ENCODE measurements at places on chromosomes 1 and 21.

- DNase-seq, result no peak
Measured at GRCh38 chr1:168918860-168919741, 187.4 kb upstream of the ATP1B1 start.

DNA sequence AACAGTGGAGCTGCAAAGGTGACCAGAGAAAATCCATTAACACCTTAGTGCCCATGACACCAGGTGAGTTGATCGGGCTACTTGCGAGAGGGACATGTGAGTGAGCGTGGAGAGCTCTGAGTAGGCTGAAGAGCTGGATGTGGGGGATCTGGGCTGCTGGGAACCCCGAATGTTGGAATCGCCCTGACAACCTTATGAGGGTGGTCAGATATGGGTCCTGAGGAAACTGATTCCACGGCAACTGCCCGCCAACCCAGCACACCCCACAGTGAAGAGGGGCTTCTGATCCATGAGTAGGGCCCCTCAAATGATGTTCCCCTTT is 705 bp upstream of the QSOX1 start:
- DNase-seq, result no peak

- DNase-seq, result no peak
Measured at GRCh38 chr1:217494767-217495166, 136.1 kb downstream of the GPATCH2 start.

DNA sequence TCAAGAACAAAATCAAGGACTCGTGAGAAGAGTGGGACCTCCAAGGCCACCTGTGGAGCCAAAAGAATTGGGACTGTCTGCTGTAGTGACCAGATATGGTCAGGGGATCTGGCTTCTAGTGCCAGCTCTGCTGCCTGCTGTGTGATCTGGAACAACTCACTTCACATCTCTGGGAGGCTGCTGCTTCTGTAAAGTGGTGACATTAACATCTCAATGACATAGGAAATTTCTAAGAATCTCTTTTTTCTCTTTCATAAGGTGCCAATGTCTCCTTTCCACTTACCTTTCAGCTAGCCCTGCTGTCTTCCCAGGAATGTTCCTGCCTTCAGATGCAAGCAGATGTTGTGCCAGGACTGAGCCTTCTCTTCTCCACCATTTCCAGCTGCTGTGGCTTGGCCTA is 5.0 kb upstream of the SRSF4 start:
- no peak for DNase-seq

- DNase-seq, result peak; percentile 70
Measured at GRCh38 chr1:108559215-108560186, at the start of gene EEIG2. Gene EEIG2, plus strand, starts transcription at chr1:108560100. Its CDS starts 329 bp downstream, at chr1:108560429.

GRCh38 chr1:232979558-232979957 is 29.1 kb downstream of the NTPCR start:
- no peak for DNase-seq

GRCh38 chr1:32948390-32948722 is 16.3 kb downstream of the RNF19B start:
- no peak for DNase-seq

GRCh38 chr1:21781815-21782348 is 1.1 kb downstream of the USP48 start:
- DNase-seq, result no peak

GRCh38 chr1:209780268-209780667 is 4.1 kb downstream of the C1orf74 start:
- no peak for DNase-seq

GRCh38 chr1:19495000-19495656 is 9.8 kb upstream of the CAPZB start:
- no peak for DNase-seq

DNA sequence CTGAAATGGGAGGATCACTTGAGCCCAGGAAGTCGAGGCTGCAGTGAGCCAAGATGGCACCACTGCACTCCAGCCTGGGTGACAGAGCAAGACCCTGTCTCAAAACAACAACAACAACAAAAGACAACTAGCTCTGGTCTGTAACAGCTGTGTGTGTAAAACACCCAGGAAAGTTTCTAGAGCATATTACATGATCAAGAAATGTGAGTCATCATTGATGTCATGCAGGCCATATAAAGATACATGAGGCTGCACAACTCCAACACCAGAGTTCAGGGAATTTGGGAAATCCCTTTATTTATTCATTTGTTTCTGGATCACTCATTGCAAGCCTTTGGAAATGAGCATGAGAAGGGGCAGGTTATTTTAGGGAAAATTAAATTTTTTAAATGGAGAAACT is 50.3 kb upstream of the CTPS1 start:
- no peak for DNase-seq

DNA sequence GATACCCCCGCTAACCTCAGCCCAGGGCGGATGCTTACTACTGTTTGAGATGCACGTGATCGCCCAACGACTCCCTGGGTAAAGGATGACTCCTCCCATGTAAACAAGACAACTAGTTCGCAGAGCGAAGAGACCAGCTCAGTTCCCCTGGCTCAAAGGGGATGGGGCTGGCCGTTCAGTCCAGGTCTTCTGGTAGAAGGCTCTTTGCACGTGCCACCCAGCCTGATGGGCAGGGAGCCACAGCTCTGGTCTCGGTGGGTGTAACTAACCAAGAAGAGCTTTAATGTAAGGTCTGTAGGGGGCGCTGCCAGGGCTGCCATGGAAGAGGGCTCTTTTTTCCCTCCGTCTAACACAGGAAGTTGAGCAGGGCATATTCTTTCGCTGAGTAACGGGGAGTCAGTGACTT is 49.4 kb upstream of the PARP1 start:
- DNase-seq, result no peak

GRCh38 chr1:13666317-13666716 is 33.7 kb upstream of the PRDM2 start:
- no peak for DNase-seq

- no peak for DNase-seq
Measured at GRCh38 chr1:180862305-180862704, 50.4 kb upstream of the KIAA1614 start.

GRCh38 chr1:39632323-39632681 is 7.1 kb downstream of the HEYL start:
- no peak for DNase-seq

DNA sequence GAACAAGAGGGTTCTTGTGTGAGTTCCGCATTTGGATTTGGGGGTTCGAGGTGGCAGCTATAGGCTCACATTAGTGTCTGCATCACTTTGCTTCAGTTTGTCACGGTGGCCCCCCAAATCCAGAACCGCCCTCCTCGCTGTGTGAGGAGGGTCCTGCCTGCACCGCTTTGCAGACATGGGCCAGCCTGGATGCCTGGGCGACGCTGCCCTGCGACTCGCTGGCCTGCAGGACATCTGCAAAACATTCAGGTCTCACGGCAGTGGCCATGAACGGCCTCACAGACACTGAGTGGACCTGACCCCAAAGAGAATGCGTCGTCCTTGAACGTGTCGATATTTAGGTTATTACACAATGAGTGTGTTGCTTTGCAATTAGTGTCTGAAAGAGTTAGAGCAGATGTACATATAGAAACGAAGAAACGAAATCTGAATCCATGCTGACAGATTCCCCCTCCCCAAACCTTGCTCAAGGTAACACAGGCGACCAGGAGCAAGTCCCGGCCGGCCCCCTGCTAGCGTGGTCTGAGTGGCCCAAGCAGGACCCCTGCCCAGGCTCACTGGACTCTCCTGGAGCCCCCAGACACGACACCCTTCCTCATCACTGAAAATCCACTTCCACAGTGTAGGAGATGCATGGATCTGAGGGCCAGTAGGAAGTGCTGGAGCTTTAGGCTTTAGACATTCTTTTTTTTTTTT is 20.4 kb downstream of the PDE9A start:
- no peak for DNase-seq

GRCh38 chr1:77218477-77219165 is 609 bp downstream of the PIGK start:
- DNase-seq, result no peak

GRCh38 chr21:25838809-25839208 is 104.0 kb downstream of the GABPA start:
- no peak for DNase-seq

DNA sequence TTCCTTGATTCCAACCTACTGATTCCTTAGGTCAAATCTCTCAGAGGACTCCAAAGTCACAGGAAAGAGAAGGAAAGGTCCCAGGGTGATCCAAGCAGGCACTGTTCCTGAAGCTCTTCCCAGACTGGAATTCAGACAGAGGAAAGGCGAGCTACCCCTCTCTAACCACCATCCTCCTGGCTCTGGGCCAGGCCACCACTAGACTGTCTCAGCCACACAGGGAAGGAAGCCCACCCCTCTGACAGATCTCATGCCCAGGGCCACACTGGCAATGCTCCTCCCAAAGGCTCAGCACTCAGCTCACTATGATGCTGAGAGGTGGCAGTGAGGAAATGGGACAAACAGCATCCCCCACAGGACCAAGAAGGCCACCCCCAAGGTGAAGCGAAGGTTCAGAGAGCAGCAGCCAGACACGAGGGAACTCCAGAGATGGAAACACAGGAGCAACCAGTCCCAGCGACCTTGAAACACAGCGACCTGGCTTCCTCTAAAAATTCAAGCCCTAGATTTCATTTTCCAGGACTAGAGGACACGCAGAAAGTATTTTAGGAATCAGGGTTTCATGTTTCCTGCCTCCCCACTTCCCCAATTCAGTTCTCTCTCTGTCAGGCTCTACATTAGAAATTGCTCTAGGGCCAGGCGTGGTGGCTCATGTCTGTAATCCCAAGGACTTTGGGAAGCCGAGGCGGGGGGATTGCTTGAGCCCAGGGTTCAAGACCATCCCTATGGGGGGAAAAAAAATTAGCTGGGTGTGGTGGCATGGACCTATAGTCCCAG is 18.8 kb downstream of the PIK3C2B start:
- DNase-seq, result no peak

DNA sequence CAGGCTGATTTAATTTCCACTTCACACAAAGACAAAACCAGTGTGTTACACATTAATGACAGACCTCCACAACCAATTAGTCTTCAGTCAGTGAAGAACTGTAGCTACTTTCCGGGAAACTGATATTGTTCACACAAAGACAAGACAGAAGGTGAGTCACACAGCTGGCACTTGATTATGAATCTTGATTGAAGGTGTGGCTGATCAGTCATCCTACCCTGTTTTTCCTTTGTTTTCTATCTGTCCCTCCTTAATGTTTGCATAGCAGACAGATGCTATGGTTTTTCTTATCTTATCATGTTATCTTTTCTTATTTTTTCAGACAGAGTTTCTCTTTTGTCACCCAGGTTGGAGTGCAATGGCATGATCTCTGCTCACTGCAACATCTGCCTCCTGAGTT is 185.1 kb upstream of the GREM2 start:
- no peak for DNase-seq

- DNase-seq, result no peak
Measured at GRCh38 chr21:38952890-38953289, 147.2 kb downstream of the ETS2 start.

GRCh38 chr1:70887936-70888335 is 159.7 kb downstream of the PTGER3 start:
- DNase-seq, result no peak

GRCh38 chr1:25478633-25479032 is 47.9 kb downstream of the MACO1 start:
- DNase-seq, result no peak

GRCh38 chr1:87236585-87236984 is 92.1 kb upstream of the LMO4 start:
- DNase-seq, result no peak

GRCh38 chr1:246680696-246681130 is 43.5 kb upstream of the SCCPDH start:
- no peak for DNase-seq

- DNase-seq, result no peak
Measured at GRCh38 chr1:178093951-178094738, at the start of gene RASAL2. Gene RASAL2, plus strand, starts transcription at chr1:178094104. Its CDS starts 389 bp downstream, at chr1:178094493.

GRCh38 chr1:186828611-186829454 is at the start of gene PLA2G4A:
Gene PLA2G4A, plus strand, starts transcription at chr1:186828949. Its CDS starts 25,406 bp downstream, at chr1:186854355.
- DNase-seq, result peak; percentile 50

DNA sequence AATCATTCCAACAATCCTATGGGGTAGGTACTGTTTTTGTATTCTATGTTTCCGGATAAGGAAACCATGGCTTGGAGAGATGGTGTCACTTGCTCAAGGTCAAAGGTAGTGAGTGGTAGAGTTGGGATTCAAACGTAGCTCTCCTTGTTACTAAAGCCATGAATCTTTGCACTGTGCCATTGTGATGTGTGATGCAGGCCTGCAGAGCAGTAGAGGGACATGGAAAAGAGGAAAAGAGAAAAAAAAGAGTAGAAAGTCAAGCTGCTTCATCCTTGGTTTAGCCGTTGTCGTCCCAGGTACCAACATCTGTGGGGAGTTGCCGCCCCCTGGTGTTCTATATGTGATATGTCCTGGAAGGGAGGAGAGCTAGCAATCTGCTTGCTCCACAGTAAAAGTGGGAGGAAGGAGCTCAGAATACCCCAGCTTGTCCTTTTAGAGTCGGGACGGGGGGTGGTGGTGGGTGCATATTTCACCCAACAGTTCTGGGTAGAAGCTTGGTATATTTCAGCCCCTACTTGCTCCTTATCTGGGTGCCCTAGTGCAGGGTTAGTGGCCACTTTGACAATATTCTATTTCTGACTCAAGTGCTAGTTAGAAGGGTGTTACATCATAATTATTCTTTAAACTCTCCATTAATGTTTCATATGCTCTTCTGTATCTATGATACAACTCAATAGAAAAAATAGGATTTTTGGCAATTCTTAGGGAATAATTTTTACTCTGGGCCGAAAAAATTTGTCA is 98.4 kb downstream of the EBNA1BP2 start:
- DNase-seq, result peak; percentile 57

- DNase-seq, result no peak
Measured at GRCh38 chr1:208808301-208808700, 564.1 kb upstream of the PLXNA2 start.
